ENCODE measurements at places on chromosomes 1 and 21. TPM values are rescaled to one million over a fixed set of nuclear protein-coding genes. Genes with fewer than 3 reads are reported as not detected.

S100A3 gene
- 119 TPM for total RNA-seq

SPRR2D gene
- not detected for total RNA-seq

SPAG17 gene
- total RNA-seq, result not detected

CDC42 gene
- 156 TPM for total RNA-seq

SLC1A7 gene
- total RNA-seq, result not detected

AMY1A gene
- total RNA-seq, result not detected

ACAP3 gene
- 16.9 TPM for total RNA-seq

SLC9C2 gene
- total RNA-seq, result not detected

ZBTB18 gene
- 4.2 TPM for total RNA-seq

CNIH3 gene
- 0.69 TPM for total RNA-seq

GJB3 gene
- total RNA-seq, result 17.4 TPM

CD34 gene
- total RNA-seq, result 0.02 TPM

TRIM63 gene
- total RNA-seq, result 2.3 TPM

SV2A gene
- 0.15 TPM for total RNA-seq

KISS1 gene
- 0.38 TPM for total RNA-seq

SDE2 gene
- total RNA-seq, result 6.6 TPM

OR2L2 gene
- total RNA-seq, result not detected

TRIM46 gene
- total RNA-seq, result 2.0 TPM

COL11A1 gene
- 2.4 TPM for total RNA-seq

RASSF5 gene
- total RNA-seq, result 0.97 TPM

FAM20B gene
- total RNA-seq, result 14.9 TPM

AIM2 gene
- total RNA-seq, result not detected

CCDC185 gene
- total RNA-seq, result 0.03 TPM

CYP4A11 gene
- not detected for total RNA-seq

BROX gene
- total RNA-seq, result 18.0 TPM

FMN2 gene
- total RNA-seq, result 3.2 TPM

OR10K2 gene
- total RNA-seq, result not detected

SOX13 gene
- 19.7 TPM for total RNA-seq

ADAMTS5 gene
- total RNA-seq, result not detected

SLC30A2 gene
- 0.38 TPM for total RNA-seq

ADSS2 gene
- 43.9 TPM for total RNA-seq

OR2L13 gene
- total RNA-seq, result not detected

Measured in A549 treated with AZD2906 at 1 μM for 4 hours (cell line).